ENCODE measurements at places on chromosomes 5 and 9. TPM values are rescaled to one million over a fixed set of nuclear protein-coding genes. Genes with fewer than 3 reads are reported as not detected.

TLR4 gene
- 0.64 TPM for total RNA-seq

SLCO4C1 gene
- 0.21 TPM for total RNA-seq

CD74 gene
- 6.7 TPM for total RNA-seq

SDHA gene
- total RNA-seq, result 89.1 TPM

NPR3 gene
- 2.9 TPM for total RNA-seq

SPACA9 gene
- 0.72 TPM for total RNA-seq

CCDC107 gene
- 19.5 TPM for total RNA-seq

ARSI gene
- total RNA-seq, result 14.9 TPM

SHOC1 gene
- total RNA-seq, result not detected

ALDH7A1 gene
- total RNA-seq, result 22.4 TPM

DPYSL3 gene
- total RNA-seq, result 4.0 TPM

CFAP157 gene
- total RNA-seq, result not detected

CA9 gene
- total RNA-seq, result 35.2 TPM

CEL gene
- 0.48 TPM for total RNA-seq

PCAT7 gene
- total RNA-seq, result under 0.01 TPM

PCA3 gene
- total RNA-seq, result not detected

PCDHAC1 gene
- total RNA-seq, result 0.48 TPM

ACER2 gene
- total RNA-seq, result 7.7 TPM

DENND1A gene
- 13.7 TPM for total RNA-seq

LCN15 gene
- total RNA-seq, result not detected

CER1 gene
- total RNA-seq, result not detected

TMEM174 gene
- not detected for total RNA-seq

NUTM2F gene
- total RNA-seq, result not detected

ZDHHC12 gene
- 58.0 TPM for total RNA-seq

TMED9 gene
- total RNA-seq, result 121 TPM

SH2D3C gene
- under 0.01 TPM for total RNA-seq

MRPS27 gene
- total RNA-seq, result 71.6 TPM

RLN2 gene
- total RNA-seq, result 0.64 TPM

MOB3B gene
- total RNA-seq, result 0.85 TPM

HAPLN1 gene
- total RNA-seq, result under 0.01 TPM

INSL4 gene
- total RNA-seq, result not detected

MYMK gene
- total RNA-seq, result not detected

ESM1 gene
- total RNA-seq, result not detected

ARHGEF28 gene
- 68.7 TPM for total RNA-seq

AK8 gene
- total RNA-seq, result 0.48 TPM

ACTBL2 gene
- total RNA-seq, result 0.21 TPM

DMRT3 gene
- total RNA-seq, result not detected

CORO2A gene
- total RNA-seq, result 17.1 TPM

HAVCR2 gene
- total RNA-seq, result 0.43 TPM

HRH2 gene
- not detected for total RNA-seq

NFIB gene
- total RNA-seq, result 8.0 TPM

ADRA1B gene
- not detected for total RNA-seq

PCDHB13 gene
- total RNA-seq, result 0.24 TPM

DNAH5 gene
- 0.96 TPM for total RNA-seq

PDE8B gene
- total RNA-seq, result not detected

OTP gene
- total RNA-seq, result not detected

LPAR1 gene
- total RNA-seq, result 8.5 TPM

PFN3 gene
- not detected for total RNA-seq

FGFR4 gene
- 4.6 TPM for total RNA-seq

OR13J1 gene
- not detected for total RNA-seq

FOXD4 gene
- total RNA-seq, result 0.24 TPM

ADAMTS13 gene
- 0.21 TPM for total RNA-seq

WNK2 gene
- total RNA-seq, result 0.24 TPM
